Breast epithelium (tissue), 4 donors: ENCODE measurements at places on chromosomes 1 and 21. TPM values are rescaled to one million over a fixed set of nuclear protein-coding genes. Genes with fewer than 3 reads are reported as not detected.

DNA sequence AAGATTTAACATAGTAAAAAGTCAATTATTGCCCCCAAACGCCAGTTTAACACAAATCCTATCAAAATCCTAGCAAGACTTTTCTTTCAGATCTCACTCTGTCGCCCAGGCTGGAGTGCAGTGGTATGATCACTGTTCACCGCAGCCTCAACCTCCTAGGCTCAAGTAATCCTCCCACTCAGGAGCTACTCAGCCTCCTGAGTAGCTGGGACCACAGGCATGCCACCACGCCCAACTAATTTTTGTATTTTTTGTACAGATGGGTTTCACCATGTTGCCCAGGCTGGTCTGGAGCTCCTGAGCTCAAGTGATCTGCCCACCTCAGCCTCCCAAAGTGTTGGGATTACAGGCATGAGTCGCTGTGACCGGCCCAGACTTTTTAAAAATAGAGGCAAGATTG lies 4.8 kb downstream of the SNIP1 start:
- no peak overlapping the region for H3K4me3 ChIP-seq
- no peaks in the 10 kb centered on the region for H3K36me3 ChIP-seq
- H3K4me1 ChIP-seq = peaks cover 15% of the 10 kb centered on the region
- H3K27me3 ChIP-seq = no peaks in the 10 kb centered on the region
- DNase-seq = no peak
- H3K27ac ChIP-seq = no peak overlapping the region

DNA sequence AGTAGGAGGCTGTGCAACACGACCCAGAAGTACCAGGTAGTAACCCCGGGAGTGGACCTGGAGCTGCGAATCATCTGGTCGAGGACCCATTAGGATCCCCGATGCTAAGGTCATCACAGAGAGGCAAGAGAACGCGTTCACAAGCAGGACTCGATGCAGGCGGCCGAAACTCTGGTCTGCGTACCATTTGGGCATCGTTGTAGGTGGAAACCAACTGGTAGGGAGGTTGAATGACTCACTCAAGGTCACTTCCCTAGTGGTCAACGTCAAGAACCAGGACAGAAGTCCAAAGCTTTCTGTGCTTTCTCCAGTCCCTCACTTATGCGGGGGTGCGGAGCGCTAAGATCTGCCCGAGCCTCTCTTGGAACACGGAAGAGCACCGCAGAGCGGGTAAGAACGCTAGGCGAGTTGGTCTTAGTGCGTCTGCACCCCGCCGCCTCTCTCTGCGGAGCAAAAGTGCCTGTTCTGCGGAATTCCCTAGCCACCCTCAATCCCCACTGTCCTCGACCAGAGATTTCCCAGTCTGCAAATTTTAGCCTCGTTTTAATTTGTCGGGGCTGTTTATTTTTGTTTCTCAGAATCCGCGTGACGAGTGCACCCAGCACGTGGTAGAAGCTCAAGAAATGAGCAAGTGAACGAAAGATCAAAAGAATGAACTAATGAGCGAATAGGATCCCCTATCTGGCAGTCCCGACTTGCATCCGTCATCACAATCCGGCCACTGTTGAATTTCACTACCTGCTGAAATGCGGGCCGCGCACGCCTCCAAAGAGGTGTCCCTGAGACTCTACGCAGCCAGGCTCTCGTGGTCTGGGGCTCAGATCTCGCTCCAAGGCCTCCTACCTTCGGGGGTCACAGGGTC lies 12.2 kb downstream of the HLX start:
- no peak overlapping the region for H3K4me3 ChIP-seq
- H3K27me3 ChIP-seq = peaks cover 92% of the 10 kb centered on the region
- no peak for DNase-seq

- no peak for DNase-seq
- H3K27me3 ChIP-seq = no peaks in the 10 kb centered on the region
- H3K4me1 ChIP-seq = no peaks in the 10 kb centered on the region
- no peak overlapping the region for H3K4me3 ChIP-seq
- H3K36me3 ChIP-seq = no peaks in the 10 kb centered on the region
These were observed 86.4 kb upstream of the LYST start for GRCh38 chr1:235952950-235953615.

DNA sequence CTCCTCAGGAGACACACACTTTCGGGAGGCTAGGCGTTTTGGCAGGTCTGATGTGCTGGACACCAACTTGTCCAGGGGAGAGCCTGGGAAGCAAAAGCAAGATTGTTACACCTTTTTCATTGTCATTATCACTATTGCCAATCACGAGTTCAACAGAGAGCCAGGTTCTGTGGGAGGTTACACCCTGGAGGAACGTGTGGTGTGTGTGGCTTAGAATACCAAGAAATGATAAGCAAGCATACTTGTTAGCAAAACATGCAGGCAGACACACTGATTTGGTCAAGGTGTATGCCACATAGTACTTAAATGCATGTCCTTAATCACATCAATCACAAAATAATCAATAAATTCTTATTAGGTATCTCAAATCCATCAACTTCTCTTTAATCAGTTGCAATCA lies 16.1 kb downstream of the HMGCS2 start:
- no peaks in the 10 kb centered on the region for H3K36me3 ChIP-seq
- H3K27ac ChIP-seq = no peak overlapping the region
- no peak for DNase-seq
- no peaks in the 10 kb centered on the region for H3K27me3 ChIP-seq

DNA sequence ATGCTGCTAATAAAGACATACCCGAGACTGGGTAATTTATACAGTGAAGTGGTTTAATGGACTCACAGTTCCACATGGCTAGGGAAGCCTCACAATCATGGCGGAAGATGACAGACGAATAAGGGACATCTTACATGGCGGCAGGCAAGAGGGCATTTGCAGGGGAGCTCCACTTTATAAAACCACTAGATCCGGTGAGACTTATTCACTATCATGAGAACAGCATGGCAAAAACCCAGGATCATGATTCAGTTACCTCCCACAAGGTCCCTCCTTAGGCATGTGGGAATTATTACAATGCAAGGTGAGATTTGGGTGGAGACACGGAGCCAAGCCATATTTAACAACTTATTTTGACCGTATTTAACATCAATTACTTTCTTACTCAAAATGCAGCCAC lies 739.0 kb downstream of the NCAM2 start:
- H3K4me1 ChIP-seq = no peaks in the 10 kb centered on the region
- H3K4me3 ChIP-seq = no peak overlapping the region
- peaks cover 7% of the 10 kb centered on the region for H3K36me3 ChIP-seq
- H3K27me3 ChIP-seq = no peaks in the 10 kb centered on the region
- no peak for DNase-seq

Gene PTGFRN
- 30.8 TPM for total RNA-seq

Gene CFAP107
- not detected for total RNA-seq

GRCh38 chr21:42632771-42633690 lies 20.4 kb upstream of the PDE9A start:
- no peak overlapping the region for H3K4me3 ChIP-seq
- no peaks in the 10 kb centered on the region for H3K27me3 ChIP-seq
- H3K27ac ChIP-seq = no peak overlapping the region
- H3K36me3 ChIP-seq = no peaks in the 10 kb centered on the region
- no peaks in the 10 kb centered on the region for H3K4me1 ChIP-seq

DNA sequence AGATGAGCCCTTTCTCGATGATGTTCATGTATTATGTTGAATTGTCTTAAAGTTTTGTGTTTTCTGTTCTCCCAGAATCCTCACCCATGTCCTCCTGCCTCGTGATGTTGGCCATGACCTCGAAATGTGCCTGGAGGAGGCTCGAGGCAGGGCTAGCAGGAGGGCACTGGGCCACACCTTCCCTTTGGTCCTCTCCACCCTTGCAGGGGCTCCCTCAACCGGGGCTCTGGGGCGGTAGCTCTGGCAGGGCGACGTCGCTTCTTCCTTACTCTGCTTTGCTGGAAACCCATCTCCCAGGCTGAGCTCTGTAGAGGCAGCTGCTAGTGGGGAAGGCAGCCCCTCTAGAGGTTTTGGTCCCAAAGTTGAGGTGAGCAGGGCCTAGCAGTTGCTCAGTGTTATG lies 14.3 kb downstream of the TFF3 start:
- DNase-seq = no peak
- peaks cover 4% of the 10 kb centered on the region for H3K4me1 ChIP-seq
- no peaks in the 10 kb centered on the region for H3K36me3 ChIP-seq
- peak overlapping the region; percentile 80 for H3K27ac ChIP-seq
- no peak overlapping the region for H3K4me3 ChIP-seq

DNA sequence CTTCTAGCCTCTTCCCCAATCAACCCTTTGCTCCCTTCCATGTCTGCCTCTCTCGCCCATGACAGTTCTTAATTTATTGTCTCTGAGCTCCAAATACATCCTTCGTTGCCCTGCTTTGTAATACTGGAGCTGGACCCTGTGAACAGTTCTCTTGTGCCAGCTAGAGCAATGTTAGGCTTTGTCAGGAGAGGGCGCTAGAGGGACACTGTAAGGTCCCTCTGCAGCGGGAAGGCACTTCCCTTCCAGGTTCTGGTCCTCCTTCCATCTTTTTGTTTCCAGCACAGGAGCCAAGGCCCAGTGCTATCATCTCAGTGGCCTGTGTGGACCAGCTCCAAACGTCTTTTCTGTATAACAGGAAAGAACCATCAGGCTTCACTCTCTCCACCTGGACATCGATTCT lies 95.9 kb downstream of the PTPRU start:
- no peak overlapping the region for H3K4me3 ChIP-seq
- H3K4me1 ChIP-seq = no peaks in the 10 kb centered on the region
- H3K36me3 ChIP-seq = no peaks in the 10 kb centered on the region
- no peaks in the 10 kb centered on the region for H3K27me3 ChIP-seq
- H3K27ac ChIP-seq = no peak overlapping the region
- DNase-seq = no peak

DNA sequence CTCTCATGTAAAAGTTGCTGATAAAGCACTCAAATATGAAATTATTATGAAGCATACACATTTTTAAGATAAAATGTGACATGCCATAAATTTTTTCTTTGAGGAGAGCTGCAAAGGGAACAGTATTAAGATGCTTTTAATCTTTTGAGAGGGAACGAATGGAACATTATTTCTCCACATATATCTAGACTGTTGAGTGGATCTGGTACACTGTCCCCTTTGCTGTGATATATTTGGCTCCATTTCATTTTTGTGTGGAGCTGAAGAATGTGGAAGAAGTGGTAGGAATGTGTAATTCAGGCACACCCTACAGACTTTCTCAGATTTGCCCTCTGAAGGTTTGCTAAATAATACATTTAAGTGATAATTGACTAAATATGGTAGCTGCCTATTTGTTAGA lies 31.7 kb downstream of the PGM1 start:
- no peaks in the 10 kb centered on the region for H3K36me3 ChIP-seq
- H3K4me1 ChIP-seq = no peaks in the 10 kb centered on the region
- no peak overlapping the region for H3K4me3 ChIP-seq
- no peak overlapping the region for H3K27ac ChIP-seq
- no peaks in the 10 kb centered on the region for H3K27me3 ChIP-seq

Gene SH2D5
- total RNA-seq = 0.29 TPM

Gene AADACL4
- total RNA-seq = not detected

DNA sequence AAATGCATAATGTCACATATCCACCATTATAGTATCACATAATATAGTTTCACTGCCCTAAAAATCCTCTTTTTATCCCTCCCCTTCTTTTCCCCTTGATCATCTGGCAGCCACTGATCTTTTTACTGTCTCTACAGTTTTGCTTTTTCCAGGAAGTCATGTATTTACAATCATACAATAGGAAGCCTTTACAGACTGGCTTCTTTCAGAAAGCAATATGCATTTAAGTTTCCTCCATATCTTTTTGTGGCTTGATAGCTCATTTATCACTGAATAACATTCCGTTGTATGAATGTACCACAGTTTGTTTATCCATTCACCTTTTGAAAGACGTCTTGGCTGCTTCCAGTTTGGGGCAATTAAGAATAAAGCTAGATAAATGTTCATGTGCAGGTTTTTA lies 14.3 kb upstream of the WDTC1 start:
- no peak for DNase-seq
- H3K4me3 ChIP-seq = no peak overlapping the region
- no peak overlapping the region for H3K27ac ChIP-seq
- no peaks in the 10 kb centered on the region for H3K36me3 ChIP-seq

- no peaks in the 10 kb centered on the region for H3K27me3 ChIP-seq
- no peaks in the 10 kb centered on the region for H3K36me3 ChIP-seq
- H3K27ac ChIP-seq = no peak overlapping the region
- no peak for DNase-seq
These were observed 349.4 kb downstream of the NUF2 start for GRCh38 chr1:163670989-163671757.

DNA sequence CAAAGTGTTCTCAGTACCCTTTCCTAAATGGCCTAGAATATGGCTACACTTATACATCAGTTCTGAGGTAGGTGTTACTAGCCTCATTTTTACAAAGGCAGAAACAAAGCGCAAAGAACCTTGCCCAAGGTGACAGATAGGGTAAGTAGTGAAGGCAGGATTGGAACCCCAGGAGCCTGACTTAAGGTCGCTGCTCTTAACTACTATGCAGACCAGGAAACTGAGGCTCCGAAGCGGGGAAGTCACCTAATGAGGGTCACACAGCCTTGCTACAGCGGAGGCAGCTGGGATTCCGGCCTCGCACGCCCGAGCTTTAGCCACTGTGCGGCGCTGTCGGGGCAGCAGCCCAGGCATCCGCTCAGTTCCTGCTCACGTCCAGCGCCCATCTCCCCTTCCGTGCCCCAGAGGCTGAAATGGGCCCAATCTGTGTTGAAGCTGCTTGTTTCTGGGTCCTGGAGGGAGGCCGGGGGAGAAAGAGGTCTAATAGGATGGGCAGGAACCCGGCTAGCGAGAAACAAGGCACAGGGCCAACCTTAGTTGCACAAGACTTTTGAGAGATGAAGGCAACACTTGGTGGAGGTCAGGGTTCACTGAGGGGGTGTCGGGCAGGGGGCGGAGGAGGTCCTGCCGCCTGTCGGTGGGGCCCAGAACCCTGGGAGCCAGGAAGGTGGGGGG lies 1.4 kb upstream of the FOXD2 start:
- peak overlapping the region; percentile 82 for H3K27ac ChIP-seq
- H3K36me3 ChIP-seq = no peaks in the 10 kb centered on the region
- H3K4me1 ChIP-seq = peaks cover 6% of the 10 kb centered on the region
- peak; percentile 67 for DNase-seq

DNA sequence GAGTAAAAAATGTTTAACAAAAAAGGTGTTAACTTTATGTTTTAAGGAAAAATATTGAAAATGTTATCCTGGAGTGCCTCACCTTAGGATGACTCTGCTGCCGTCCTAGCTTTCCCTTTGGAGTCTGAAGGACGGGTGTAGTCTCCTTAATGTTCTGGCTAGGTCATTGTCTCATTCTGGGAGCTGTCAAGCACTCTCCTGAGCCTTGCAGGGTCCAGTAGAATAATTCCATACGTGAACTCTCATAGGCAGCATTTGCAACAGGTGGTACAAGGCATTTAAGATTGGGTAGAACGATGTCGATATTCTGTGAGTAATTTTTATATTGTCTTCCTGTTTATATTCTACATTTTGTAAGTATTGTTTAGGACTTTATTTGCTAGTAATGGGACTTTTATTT lies 283.6 kb upstream of the C1orf105 start:
- H3K36me3 ChIP-seq = no peaks in the 10 kb centered on the region
- no peaks in the 10 kb centered on the region for H3K27me3 ChIP-seq
- no peak for DNase-seq
- no peak overlapping the region for H3K4me3 ChIP-seq

Gene ALX3
- 0.80 TPM for total RNA-seq
